Cerebellar cortex (tissue), 1 donor: ENCODE measurements at places on chromosomes 13 and 19.

GRCh38 chr13:43170506-43170905 is 147.1 kb downstream of the DNAJC15 start:
- DNase-seq = no peak

DNA sequence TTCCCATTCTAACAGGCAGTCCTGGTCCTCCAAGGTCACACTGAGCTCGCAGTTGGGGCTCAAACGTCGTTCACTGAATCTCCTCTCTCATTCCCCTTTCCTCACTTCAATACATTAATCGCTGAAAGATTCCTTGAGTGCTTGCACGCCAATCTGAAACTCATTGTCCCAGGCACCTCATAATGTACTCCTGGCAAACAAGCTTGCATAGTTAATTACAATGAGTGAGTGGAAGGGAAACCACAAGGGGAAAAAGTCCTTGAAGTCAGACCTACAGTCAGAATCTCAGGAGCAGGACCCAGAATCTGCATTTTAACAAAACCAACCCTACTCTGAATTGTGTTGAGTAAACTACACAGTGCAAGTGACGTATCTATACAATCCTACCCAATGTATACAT is 86.9 kb downstream of the CRYL1 start:
- DNase-seq = no peak

GRCh38 chr13:47036294-47037008 is 139.6 kb upstream of the HTR2A start:
- DNase-seq = no peak

DNA sequence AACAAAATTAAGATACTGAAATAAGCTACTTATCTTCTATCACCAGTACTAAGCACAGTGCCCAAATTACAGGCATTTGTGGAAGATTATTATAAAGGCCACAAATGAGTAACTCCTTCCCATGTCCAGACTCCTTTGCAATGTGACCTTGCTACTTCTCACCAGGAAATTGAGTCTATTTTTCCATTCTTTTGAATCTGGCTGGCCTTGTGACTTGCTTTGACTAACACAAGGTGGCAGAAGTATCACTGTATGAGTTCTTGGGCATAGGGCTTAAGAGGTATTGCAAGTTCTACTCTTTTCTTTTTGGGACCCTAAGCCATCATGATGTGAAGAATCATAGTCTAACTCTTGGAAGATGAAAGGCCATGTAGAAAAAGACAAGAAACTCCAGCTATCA is 49.9 kb downstream of the UGGT2 start:
- DNase-seq = no peak

- no peak for DNase-seq
Observed at GRCh38 chr19:13098277-13099072, 4.2 kb downstream of the LYL1 start.
